Activated CD4-positive, CD25-positive, alpha-beta regulatory T cell (primary cell): ENCODE measurements at places on chromosomes 12 and 14.

DNA sequence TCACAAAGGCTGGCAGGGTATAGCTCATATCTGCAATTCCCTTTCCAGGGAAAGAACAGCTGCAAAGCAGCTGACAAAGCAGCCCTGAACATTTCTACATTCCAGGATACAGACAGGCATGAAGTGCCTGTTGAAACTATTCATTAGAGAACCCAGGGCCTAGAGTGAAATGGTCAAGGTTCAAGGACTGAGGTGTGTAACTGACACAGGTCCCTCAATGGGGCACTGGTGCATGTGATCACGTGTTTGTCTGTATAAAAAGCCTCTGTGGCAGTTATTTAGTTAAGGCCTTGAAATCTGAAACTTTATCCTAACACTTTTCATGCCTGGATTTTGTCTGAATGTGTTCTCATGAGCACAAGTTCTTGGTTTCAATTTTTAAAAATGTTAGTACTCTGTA, 47.1 kb downstream of the GIT2 start:
- DNase-seq = no peak

DNA sequence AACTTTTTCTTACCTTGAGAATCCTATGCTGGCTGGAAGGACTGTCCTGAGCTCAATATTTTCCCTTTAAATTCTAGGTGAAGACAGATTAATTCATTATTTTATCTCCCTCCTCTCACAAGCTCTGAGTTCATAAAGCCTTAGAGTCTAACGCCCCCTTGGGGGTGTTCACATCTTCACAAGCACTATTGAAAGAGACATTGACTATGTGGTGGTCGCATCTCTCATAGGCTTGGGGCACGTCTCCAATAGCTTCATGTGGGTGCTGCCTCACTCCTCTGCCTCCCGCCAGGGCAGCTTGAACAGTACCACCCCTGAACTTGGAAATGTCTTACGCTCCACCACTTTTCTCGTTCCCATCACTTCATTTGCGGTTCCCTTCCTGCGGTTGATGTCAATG, 106.2 kb downstream of the UNC79 start:
- no peak for DNase-seq

DNA sequence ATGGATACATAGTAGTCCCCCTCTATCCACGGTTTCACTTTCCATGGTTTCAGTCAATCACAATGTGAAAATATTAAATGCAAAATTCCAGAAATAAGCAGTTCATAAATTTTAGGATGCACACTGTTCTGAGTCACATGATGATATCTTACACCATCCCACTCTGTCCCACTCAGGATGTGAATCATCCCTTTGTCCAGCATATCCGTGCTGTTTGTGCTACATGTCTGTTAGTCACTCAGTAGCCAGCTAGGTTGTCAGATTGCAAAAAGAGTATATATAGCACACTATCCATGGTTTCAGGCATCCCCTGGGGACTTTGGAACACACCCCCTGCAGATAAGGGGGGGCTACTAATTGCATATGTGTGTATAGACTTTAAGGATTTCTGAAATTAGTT, 8.1 kb upstream of the NAA30 start:
- no peak for DNase-seq

DNA sequence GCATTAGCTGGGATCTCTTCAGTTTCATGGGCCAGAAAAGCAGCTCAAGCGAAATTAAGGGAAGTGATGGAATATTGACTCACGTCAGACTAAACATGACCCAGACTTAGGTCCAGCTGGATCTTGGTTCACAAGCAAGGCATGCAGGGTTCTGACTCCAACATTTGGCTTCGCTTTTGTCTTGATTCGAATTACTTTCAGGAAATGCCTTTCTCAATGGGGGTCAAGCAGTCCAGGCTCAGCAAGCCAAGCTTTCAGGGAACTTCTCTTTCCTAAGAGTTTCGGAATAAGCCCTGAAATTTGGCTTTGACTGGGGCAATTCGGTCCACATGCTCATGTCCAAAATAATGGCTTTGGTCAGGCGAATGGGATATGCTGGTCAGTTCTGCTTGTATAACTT, 678.7 kb upstream of the TMEM132C start:
- DNase-seq = no peak

DNA sequence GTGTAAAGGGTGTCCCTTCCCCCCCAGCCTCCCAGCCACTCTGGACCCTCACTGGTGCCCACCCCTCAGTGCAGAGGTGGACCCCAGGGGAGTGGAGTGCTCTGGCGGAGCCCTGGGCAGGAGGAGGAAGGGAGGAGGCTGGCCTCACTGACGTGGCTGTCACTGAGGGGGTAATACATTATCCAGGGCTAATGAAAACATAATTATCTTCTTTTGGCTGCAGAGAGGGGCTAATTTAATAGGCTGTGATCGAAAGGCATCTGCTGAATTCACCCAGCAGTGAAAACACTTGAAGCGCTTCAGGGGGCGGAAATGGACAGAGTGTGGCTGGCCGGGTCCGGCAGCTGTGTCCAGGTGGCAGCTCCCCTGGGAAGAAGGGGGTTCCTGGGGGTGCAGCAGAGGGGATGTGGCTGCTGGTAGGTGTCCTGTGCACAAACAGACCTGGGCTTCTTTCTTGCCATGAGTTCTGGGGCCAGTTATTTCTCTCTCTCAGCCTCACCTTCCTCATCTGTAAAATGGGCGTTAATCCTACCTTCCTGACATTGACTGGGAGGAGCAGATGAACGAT, 3.7 kb upstream of the NOS1 start:
- no peak for DNase-seq

GRCh38 chr12:68481181-68481941, 129.3 kb upstream of the RAP1B start:
- DNase-seq = no peak

DNA sequence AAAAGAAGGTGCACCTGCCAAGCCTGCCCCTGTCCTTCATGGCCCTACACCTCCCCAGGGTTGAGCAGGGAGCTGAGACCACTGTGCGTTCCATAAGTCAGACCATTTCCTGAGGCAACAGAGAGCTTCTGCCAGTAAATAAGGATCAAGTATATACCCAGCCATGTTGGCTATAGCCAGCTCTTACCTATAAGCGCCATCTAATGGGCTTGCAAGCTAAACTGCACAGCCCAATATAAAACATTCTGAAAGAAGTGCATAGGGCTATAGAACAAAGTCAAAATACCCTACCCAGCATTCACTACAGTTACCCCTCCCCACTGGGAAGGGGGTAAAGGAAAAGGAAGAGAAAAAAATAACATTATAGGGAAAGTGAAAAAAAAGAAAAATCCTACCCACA, 59.3 kb upstream of the SCAF11 start:
- no peak for DNase-seq

GRCh38 chr12:5817246-5817645, 127.8 kb downstream of the ANO2 start:
- DNase-seq = no peak

- DNase-seq = no peak
Measured at GRCh38 chr12:52821071-52821730, 7.3 kb upstream of the KRT4 start.

- DNase-seq = no peak
Measured at GRCh38 chr14:38507299-38507698, 251.4 kb upstream of the CLEC14A start.

- DNase-seq = no peak
Measured at GRCh38 chr12:124829708-124830304, 33.9 kb downstream of the SCARB1 start.

GRCh38 chr12:13102461-13103195, 839 bp downstream of the GSG1 start:
- no peak for DNase-seq

DNA sequence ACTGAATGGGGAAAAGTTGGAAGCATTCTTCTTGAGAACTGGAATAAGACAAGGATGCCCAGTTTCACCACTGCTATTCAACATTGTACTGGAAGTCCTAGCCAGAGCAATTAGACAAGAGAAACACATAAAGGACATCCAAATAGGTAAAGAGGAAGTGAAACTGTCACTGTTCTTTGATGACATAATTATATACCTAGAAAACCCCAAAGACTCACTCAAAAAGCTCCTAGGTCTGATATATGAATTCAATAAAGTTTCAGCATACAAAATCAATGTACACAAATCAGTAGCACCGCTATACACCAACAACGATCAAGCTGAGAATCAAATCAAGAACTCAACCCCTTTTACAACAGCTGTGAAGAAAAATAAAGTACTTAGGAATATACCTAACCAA, 157.3 kb upstream of the DDHD1 start:
- DNase-seq = no peak

GRCh38 chr12:13387101-13387500, 190.6 kb downstream of the EMP1 start:
- no peak for DNase-seq

DNA sequence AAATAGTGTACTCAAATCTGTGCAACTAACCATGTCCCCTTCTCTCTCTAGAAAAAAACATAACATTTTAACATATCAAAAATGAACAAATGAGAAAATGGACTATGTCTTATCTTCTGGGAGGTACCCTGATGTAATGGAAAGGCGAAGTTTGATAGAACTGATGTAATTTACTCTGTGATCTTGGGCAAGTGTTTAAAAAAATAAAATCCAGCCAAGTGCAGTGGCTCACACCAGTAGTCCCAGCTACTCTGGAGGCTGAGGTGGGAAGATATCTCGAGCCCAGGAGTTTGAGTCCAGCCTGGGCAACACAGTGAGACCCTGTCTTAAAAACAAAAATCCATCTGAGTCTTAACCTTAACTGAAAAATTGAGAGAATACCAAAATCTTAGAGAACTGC, 35.8 kb upstream of the CFL2 start:
- DNase-seq = no peak

DNA sequence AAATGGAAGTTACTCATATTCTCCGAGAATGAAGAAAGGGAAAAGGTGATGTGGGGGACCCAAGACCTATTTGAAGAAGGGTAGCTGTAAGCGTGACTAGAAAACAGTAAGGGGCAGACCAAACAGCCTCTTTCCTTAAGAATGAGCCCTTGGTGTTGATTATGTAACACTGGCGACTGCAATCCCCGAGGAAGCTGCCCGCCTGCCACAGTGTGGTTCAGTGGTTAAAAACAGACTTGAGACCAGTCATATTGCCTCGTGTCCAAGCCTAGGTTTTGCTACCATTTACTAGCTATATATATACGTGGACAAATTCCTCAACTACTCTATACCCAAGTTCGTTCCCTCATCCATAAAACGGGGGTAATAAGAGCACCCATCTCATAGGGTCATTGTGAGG, 49.1 kb downstream of the SSPN start:
- DNase-seq = no peak

DNA sequence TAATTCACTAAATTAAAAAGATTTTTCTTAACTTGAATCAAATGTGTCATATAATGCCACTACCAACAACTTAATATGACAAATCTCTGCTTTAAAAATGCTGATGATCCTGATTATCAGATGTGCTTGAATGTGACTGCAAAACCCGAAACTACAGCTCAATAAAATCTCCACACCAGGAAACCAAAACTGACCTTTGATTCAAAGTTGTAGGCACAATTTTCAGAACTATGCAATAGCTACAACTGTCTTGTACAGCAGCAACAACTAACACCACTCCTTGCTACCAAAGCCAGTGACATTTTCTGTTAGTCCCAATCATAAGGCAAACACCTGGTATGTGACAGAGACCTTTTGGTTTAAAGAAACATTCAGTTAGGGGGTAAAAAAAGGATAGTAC, 147.3 kb downstream of the CEP83 start:
- DNase-seq = no peak

DNA sequence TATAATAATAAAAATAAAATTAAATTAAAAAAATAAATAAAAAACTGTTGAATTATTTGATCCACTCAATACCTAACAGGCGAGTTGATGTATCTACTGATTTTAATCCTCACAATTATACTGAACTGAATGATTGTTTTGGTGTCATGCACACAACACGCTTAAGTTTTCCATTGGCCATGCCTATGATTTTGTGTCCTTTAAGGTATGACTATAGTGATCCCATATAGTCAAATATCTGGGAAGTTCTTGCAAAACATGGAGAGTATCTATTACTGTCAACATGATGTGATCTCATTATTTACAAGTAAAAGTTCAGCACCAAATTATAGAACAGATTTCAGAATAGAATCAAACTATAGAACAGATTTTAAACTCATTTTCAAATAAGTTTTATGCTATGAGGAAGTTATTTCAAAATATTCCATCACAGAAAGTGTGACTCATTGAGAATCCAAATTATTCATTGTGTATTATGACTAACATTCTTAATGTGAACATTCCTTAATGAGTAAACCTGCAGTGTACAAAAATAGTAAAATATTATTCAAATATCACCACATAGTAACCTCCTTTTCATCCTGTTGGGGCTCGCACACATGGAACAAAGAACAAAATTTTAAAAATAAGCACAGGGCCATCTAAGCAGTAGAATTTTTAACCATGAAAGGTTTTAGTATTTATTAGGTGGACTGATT, 190.4 kb downstream of the SLC25A21 start:
- no peak for DNase-seq
